ENCODE measurements at places on chromosomes 5 and 9.

GRCh38 chr5:33343676-33344327 is 97.0 kb upstream of the TARS1 start:
- DNase-seq = no peak

DNA sequence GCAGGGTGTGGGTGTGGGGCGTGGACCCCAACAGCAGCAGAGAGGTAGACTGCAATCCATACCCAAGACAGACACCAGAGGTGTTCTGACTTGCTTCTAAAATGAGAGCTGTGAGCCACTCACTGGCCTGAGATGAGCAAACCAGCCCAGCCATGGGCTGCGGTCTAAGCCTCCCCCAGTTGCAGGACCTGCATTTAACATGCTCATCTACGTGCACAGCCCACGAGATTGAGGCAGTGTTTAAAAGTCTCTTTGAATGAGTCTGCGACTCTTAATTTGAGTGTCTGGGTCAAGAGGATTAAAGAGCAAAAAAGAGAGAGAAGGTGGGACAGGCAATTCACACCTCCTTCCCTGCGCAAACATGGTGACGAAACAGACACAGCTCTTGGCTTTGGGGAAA is 5.9 kb downstream of the SURF4 start:
- DNase-seq = no peak

DNA sequence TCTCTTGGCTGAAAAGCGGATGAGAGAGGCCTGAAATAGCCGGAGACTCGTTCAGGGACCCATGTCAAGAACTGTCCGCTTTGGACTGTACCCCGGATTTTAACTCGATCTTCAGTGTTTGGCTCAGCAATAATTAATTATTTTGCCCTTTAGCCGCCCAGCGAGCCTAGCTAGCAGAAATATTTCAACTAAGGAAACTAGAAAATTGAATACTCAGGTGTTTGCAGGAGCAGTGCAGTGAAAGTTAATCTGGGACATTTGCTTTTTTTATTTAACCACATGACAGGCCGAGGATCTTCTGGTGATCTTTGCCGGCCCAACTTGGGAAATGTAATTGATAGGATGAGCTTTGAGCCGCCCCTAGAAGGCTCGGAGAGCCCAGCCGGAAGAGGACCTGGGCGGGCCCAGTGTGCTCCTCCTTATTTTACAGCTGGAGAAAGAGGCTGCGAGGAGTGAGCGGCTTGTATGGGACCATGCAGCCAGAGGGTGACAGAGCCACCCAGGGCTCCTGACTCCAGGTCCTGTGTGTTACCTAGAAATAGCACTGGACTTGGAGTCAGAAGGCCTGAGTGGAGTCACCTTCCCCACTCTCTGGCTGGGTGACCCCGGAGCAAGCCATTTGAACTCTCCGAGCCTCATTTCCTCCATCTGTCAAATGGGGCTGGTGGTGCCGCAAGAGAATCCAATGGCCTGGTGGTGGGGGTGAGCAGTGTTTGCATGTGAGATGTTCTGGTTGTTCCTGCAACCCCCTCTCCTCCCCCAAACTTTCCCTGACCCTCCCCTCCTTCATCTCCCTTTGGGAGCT is 2.4 kb downstream of the PPARGC1B start:
- no peak for DNase-seq

DNA sequence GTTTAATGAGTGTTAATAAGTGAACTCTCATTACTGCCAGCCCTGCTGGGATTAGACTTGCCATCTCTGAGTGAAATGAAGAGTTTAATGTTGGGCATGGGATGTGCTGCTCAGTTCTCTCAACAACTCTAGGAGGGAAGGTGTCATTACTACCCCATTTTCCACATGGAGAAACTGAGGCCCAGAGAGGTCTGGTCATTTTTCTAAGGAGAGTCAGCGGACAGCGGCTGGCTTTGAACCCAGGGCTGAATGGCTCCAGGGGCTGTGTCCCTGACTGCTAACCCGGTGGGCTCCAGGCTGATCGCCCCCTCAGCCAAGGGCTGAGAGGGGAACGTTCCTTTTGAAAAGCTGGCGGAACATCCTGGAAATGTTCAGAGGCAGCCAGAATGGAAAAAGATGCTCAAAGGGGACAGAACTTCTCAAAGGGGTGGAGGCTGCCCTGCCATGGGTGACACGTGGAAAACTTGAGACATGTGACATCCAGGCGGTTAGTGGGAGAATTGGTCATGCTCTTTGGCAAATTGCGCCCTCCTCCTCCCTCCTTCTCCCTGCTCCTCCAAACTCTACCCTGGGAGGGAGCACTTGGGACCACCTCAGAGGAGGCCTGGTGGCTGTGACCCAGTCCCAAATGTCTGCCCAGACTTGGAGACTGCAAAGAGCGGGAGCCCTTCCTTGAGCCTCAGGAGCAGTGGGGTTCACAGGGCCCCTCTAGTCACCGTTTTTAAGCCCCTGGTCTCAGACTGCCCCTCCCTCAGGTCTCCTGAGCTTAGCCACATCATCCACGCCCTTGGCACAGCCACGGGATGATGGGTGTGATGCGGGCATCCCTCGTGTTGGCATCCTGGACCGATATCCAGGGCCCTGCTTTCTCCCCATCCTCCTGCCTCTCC is 28.7 kb downstream of the DNM1 start:
- no peak for DNase-seq

DNA sequence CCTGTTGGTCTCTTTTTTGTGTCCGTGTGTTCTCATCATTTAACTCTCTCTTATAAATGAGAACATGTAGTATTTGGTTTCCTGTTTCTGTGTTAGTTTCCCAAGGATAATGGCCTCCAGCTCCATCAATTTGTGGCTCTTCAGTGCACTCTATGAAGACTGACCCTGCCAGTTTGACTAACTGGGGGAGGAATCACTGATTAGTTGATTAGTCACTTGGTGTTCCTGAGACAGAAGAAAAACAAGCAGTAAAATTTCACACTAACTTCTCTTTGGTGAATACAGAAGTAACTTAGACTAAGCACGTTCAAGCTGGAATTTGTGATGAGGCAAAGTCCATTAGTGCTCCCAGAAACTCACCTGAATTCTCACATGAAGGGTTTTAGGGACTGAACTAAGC is 495.8 kb upstream of the RORB start:
- DNase-seq = no peak

GRCh38 chr5:8157320-8157822 is 288.4 kb downstream of the MTRR start:
- DNase-seq = no peak

GRCh38 chr9:6852243-6852963 is 94.6 kb downstream of the KDM4C start:
- DNase-seq = no peak

- no peak for DNase-seq
Measured at GRCh38 chr5:153099328-153099727, 391.1 kb upstream of the GRIA1 start.

GRCh38 chr5:169980418-169981053 is at the start of gene INSYN2B:
Gene INSYN2B (minus strand): TSS chr5:169980495. CDS start chr5:169883898, 96,597 bp downstream.
- no peak for DNase-seq

DNA sequence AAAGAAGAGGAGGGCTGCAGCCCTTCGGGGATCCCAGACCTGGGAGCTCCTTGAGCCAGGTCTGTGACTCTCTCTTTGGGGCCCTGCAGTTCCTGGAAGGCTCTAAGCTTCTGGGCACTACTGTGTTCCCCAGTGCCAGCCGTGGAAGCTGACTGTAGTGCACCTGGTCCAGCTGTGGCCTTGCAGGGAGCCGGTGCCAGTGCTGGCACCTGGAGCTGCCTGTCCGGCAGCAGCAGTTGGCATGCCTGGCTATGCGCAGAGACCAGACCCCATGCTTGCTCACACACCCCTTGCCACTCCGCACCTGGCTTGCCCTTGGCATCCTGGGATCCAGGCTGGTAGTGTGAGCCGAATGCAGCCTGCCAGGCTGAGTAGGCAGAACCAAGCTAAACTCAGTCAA is 91.0 kb upstream of the PUM3 start:
- DNase-seq = no peak

DNA sequence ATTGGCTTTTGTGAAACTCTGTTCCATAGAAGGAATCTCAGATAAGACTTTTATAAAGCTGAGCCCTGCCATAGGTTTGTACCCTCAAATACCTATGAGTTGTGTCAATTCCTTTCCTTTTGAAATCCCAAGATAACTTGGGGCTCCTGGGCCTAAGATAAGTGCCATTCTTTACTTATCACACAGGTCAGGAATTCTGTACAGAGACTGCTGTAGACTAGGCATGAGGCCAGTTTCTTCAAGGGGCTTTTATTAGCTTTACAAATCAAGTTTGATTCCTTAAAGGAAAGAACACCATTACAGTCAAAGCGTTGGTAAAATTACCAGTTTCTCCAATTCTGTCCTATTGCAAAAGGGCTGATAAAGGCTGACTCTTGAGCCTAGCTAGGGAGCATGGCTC is 39.2 kb downstream of the SHC3 start:
- DNase-seq = no peak

DNA sequence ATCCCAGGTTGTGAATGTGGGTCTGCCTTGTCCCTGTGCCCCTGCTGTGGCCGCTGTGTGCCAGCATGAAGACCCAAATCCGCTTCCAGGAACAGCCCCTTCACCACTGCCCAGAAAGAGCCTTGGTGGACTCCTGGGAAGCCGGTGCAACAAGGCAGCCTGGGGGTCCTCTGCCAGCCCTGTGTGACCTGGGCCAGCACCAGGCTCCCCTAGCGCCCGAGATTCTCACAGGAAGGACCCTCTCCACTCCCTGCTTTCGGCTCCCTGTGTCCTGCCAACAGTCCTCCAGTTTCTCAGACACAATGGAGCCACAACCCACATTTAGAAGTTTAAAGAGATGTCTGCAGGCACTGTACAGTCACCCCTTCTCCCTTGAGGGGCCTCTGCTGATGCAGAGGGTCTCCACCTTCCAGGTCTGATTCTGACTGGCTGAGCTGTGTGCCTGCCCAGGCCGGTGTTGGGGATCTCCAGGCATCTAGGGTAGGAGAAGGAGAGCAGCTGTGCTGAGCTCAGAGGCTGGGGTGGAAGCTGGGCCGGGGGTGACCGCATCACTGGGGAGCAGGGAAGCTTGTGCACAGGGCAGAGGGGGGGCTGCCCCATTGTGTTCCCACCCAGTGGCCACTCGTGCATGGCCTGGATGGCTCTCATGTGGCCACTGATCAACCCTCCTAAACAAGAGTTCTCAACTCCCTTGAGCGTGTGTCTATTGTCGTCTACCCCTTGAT is 174.0 kb downstream of the IRX2 start:
- DNase-seq = no peak

GRCh38 chr9:123514766-123515165 is 158.8 kb downstream of the CRB2 start:
- no peak for DNase-seq

DNA sequence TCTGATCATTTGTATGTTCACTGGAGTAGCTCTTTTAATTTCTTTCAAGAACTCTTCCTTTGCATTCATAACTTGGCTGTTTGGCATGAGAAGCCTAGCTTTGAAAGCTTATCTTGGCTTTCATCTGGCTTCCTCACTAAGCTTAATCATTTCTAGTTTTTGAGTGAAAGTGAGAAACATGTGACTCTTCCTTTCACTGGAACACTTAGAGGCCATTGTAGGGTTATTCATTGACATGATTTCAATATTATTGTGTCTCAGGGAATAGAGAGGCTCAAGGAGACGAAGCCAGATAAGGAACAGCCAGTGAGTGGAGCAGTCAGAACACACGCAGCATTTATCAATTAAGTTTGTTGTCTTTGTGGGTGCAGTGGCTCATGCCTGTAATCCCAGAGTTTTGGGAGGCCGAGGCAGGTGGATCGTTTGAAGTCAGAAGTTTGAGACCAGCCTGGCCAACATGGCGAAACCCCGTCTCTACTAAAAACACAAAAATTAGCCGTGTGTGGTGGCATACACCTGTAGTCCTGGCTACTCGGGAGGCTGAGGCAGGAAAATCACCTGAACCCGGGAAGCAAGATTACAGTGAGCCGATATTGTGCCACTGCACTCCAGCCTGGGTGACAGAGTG is 98.3 kb downstream of the UGCG start:
- no peak for DNase-seq

GRCh38 chr5:133827830-133828229 is 140.6 kb downstream of the C5orf15 start:
- no peak for DNase-seq

DNA sequence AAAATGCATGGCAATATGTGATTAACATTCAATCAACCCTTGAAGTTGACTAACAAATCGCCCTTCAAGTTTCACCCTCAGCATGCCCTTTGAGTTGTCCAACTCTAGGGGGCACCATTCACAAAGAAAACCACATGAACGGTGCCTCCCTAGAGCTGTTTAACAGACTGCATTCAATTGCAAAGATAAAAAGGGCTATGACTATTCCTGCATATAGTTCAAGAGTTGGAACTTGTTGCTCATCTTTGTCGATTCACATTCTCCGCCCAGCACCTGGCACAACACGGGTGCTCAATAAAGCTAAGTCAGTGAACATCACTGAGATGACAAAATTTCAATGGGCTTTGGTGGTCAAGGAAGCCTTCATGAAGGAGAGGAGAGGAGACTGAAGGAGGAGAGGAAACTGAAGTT is 69.6 kb upstream of the SLC30A5 start:
- DNase-seq = no peak

DNA sequence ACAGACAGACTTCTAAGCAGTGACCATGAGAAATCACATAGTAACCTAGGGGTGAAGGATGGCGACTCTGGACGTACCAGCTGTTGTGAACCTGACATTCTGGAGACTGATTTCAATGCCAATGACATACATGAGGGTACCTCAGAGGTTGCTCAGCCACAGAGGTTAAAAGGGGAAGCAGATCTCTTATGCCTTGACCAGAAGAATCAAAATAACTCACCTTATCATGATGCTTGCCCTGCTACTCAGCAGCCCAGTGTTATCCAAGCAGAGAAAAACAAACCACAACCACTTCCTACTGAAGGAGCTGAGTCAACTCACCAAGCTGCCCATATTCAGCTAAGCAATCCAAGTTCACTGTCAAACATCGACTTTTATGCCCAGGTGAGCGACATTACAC is 38.0 kb upstream of the CCDC152 start:
- no peak for DNase-seq

DNA sequence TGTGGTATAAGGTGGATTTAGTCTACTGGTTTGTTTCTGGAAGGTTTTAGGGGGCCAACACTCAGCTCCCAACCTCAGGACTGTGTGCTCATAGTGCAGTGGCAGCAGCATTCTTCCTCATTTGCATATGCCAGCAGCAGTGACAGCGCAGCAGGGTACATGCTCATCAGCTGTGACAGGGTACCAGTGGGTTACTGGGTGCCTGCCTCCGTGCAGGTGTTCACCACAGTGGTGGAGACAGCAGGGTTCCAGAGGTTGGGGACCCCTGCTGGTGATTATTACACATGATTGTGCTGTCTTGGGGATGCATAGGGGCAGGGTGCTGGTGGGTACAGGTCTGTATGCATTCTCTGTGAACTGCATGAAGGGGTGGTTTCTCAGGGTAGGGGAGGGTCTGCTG is 45.5 kb upstream of the IFNE start:
- no peak for DNase-seq
